ENCODE measurements at places on chromosomes 13 and 19. TPM values are rescaled to one million over a fixed set of nuclear protein-coding genes. Genes with fewer than 3 reads are reported as not detected.

PRKCSH gene
- 47.5 TPM for total RNA-seq

SMARCA4 gene
- total RNA-seq, result 118 TPM

LRRC63 gene
- 1.7 TPM for total RNA-seq

- DNase-seq, result no peak
Measured at GRCh38 chr13:97385854-97386253, 48.1 kb upstream of the RAP2A start.

ZNF497 gene
- total RNA-seq, result 7.0 TPM

DNA sequence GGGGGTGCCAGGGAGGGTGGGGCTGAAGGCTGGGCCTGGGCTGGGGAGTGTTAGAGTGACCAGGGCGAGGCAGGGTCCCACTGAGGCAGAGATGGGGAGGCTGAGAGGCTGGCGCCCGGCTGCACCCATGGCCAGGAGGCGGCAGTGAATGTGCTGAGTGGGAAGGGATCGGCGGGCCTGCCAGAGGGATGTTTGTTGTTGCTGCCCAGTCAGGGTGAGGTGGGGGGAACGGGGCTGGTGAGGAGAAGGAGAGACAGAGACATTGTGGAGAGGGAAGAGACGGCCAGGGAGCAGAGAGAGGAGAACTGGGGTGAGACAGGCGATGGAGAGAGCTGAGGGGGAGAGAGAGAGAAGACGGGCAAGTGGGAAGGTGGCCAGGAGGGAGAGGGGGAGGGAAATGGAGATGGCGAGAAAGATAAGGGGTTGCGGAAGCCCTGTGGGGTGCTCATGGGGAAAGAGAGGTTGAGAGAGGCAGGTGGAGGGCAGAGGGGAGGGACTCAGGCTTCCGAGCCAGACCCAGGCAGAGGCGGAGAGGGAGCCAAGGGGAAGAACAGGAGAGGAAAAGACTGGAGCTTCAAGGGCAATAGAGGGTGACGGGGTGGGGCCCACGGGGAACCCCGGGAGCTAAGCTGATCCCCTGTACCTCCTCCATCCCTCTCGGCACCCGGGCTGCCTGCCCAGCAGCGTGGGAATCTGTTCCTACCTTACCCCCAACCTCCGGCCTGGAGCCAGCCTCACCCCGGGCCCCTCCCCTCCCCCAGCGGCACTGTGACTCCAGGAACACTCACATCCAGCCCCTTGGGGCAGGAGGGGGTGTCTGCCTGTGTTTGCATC is 690 bp upstream of the B3GNT8 start:
- peak; percentile 35 for DNase-seq

DNA sequence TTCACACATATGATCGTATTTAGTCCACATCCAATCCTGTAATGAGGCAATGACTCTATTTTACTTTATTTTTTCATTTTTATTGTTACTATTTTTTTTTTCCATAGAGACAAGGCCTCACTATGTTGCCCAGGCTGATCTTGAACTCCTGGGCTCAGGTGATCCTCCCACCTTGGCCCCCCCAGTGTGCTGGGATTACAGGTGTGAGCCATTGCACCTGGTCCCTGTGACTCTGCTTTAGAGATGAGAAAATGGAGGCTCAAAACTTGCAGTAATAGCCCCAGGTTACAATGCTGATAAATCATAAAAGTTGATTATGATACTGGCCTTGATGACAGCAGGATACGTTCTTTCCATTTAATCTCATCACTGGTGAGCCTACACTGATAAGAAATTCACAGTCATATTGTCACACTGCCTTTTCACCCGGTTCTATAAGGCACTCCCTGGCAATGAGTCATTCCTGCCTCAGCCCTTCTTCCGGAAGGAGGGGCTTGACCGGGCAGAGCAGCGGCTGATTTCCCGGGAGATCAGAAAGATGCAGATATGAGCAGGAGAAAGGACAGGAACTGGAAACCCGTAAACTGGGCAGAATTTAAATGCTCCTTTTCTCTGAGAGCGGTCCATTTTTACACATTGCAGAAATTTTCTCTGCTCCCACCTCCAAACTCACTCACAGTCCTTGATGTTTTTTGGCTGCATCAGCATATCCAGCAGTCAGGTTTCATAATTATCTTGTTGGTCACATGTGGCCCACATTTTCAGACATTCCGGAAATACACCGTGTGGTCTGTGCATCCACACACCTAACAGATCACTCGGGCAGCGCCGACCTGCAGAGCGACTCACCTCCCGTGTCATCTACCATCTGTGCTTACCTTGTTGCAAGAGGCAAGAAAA is 616.4 kb downstream of the EFNB2 start:
- DNase-seq, result peak; percentile 50

PCSK4 gene
- 3.6 TPM for total RNA-seq

GRCh38 chr13:54445453-54445852 is 1416.8 kb downstream of the OLFM4 start:
- DNase-seq, result no peak

LRRC25 gene
- total RNA-seq, result 1.00 TPM

GRCh38 chr19:48616041-48616436 is 1.2 kb upstream of the FAM83E start:
- DNase-seq, result no peak

- no peak for DNase-seq
Measured at GRCh38 chr13:44879452-44880058, 109.7 kb downstream of the NUFIP1 start.

SYT3 gene
- 13.0 TPM for total RNA-seq

GRCh38 chr13:43558326-43558725 is 228.4 kb downstream of the ENOX1 start:
- no peak for DNase-seq

KLK3 gene
- not detected for total RNA-seq

DNA sequence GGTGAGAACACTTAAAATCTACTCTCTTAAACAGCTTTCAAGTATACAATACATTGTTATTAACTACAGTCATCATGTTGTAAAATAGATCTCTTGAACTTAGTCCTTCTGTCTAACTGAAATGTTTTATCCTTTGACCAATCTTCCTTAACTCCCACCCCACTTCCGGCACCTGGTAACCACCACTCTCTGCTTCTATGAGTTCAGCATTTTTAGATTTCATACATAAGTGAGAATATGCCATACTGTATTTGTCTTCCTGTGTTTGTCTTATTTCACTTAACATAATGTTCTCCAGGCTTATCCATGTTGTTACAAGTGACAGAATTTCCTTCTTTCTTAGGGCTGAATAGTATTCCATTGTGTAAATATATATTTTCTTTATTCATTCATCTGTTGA is 144.1 kb upstream of the TRPC4 start:
- DNase-seq, result no peak

DNA sequence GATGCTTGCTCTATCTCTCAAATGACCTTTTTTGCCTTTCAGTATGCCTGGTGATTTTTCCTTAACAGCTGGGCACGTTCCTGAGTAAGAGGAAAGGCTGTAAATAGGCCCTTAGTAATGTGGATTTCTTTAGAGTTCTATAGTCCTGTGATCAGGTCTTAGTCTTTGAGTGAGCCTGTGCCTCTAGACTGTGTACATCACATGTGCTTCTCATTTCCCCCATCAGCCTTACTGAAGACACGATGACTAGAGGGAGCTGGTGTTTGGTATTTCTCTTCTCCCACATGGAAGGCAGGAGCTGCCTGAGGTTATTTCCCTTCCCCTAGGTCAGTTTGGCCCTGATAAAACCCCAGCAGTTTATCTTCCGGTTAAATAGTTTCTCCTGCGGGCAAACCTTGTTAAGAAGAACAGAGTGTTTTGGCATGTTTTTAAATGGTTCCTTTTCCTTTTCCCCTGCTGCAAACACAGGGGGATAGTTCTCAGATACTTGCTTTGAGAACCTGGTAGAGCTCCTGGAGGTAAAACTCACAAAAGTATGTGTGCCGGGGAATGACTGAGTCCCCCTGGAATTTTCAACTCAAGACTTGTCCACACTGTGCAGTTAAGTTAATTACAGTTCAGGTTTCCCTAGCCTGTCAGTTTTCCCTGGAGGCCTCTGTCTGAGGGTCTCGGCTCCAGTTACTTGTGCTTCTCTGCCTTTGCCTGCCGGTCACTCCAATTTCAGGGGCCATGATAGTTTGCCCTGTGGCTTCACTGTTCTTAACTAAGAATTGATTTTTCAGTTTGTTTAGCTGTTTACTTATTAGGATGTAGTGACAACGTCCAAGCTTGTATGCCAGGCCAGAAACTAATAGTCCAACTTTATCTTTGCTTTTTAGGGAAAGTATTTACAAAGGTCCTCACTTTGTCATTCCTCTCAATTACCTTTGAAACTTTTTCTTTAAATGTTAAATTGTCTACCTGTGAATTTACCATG is 94.4 kb downstream of the URI1 start:
- no peak for DNase-seq

- DNase-seq, result no peak
Measured at GRCh38 chr19:19269952-19270694, 3.0 kb downstream of the TM6SF2 start.

OR7C1 gene
- total RNA-seq, result not detected

KISS1R gene
- total RNA-seq, result 0.36 TPM

DNA sequence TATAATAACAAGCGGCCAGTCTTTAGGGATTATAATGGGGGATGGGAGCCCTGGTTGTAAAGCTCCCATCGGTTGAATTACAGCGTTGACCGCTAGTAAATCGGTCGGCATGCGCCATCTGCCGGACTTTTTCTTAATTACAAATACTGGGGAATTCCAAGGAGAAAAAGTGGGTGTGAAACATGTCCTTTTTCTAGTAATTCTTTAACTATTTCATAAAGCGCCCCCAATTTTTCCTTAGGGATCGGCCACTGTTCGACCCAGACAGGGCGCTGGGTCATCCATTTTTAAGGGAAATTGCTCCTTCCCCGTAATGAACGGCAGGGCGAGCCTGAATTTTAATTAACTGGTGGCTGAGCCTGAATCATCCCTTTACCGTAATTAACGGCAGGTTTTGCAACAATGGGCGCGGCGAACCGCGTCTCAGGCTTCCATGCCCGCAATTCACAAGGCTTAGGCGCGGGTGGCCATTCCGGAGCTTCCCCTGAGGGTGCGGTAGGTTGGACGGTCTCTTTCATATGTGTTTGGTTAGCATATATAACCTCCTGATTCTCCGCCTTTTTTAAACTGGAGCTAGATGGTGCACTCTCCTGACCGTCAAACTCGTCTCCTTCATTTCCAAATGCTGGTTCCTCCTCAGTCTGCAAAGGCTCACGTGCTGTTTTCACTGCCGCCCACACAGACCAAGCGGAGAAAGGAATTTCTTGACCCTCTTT is 30.2 kb upstream of the EVI5L start:
- peak; percentile 77 for DNase-seq

CD33 gene
- total RNA-seq, result 0.36 TPM

LIM2 gene
- not detected for total RNA-seq

RPL18A gene
- total RNA-seq, result 486 TPM

- no peak for DNase-seq
Measured at GRCh38 chr13:49833402-49833801, 40.9 kb upstream of the KPNA3 start.

TNNT1 gene
- 1.00 TPM for total RNA-seq

DNA sequence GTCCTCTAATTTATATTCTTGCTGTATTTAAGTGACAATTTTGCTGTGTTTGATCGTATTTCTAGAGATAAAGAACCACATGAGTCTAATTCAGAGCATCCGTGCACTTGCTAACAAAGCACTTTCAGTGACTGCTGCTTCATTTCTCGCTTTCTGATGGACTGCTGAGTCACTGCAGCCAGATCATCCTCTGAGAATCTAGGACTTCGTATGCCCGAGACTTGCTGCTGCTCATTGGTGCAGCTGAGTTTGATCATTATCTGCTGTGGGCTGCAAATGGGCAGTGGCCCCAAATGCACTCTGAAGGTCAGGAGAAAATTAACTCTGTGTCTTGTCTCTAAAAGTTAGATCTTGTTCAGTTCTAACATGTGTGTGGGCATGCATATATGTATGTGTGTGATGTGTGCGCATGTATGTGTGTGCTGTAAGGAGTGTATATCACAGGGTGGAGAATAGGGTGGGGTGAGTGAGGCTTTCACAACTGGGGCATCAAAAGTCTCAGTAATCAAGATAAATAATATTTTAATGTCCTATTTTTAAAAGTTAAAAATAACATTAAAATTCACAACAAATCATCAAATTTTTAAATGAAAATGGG is 342.6 kb downstream of the MTUS2 start:
- no peak for DNase-seq

SPRED3 gene
- total RNA-seq, result 3.8 TPM

GRCh38 chr19:14944456-14944855 is 3.2 kb downstream of the OR7C2 start:
- no peak for DNase-seq

GRCh38 chr13:48942131-48942530 is 33.6 kb upstream of the FNDC3A start:
- no peak for DNase-seq

DNA sequence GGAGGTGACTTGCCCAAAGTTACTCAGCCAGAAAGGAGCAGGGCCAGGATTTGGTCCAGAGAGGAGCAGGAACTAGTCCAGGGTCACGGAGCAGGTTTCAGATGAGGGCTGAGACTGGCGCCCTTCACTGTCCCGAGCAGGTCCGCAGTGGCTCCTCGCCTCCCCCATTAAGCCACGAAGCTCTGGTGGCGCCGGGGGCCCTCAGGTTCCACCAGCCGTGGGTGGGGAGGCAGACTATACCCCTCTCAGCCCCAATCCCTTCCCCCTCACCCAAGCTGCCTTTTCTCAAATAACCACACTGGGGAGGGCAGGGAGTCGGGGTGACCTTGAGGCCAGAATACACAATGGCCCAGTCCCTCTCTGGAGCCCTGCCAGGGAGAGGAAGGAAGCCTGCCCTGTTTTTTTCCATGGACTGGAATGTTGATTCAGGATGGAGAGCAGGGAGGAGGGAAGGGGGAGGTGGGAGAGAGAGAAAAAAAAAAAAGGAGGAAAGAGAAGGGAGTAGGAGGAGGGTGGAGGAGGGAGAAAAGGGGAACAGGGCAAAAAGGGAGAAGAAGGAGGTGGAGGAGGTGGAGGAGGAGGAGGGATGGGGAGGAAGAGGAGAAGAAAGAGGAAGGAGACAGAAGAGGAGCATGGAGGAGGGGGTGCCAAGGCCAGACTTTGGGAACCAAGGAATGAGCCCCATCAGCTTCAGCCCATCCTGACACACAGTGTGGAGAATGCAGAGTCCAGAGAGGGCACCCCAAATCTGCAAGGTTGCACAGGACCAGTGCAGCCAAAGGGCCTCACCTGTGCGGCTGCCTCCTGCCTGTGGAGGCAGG is 19.7 kb downstream of the CEACAM16 start:
- DNase-seq, result peak; percentile 19

DNA sequence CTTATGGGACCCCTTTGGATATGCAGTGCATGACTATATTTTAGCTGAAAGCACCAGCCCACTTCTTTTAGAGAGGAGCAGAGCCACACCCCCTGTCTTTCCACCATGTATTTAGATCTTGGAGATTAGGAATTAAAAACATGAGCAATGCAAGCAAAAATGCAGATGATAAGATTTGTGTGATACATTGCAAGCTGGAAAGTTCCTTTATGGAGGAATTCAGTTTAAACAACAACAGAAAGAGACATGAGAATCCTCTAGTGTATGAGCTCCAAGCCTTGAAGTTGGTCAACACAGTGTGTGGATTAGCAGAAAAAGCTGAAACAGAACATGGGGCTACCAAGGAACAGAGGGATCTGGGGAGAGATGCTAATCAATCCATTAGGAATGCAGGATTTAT is 529.8 kb upstream of the NBEA start:
- DNase-seq, result no peak

FFAR3 gene
- total RNA-seq, result not detected
